ENCODE measurements at places on chromosomes 5 and 9. TPM values are rescaled to one million over a fixed set of nuclear protein-coding genes. Genes with fewer than 3 reads are reported as not detected.

DNA sequence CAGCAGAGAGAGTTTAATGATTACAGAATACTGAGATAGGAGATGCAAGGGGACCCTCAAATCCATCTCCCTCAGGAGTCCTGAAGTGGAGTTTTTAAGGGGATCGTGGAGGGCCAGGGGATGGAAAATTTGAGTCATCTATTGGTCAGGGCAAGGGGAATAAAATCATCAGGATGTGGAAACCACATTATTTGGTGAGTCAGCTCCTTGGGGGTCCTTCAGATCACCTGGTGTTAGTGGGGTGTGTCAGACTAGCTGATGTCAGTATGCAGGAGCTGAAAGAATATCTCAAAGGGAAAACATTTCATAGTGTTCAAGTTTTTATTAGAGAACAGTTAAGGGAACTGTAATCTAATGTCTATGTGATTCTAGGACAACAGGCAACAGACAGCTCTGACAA, 183.0 kb upstream of the FTMT start:
- no peak for DNase-seq

GRCh38 chr5:90571147-90571773, 12.7 kb downstream of the ADGRV1 start:
- DNase-seq: no peak

GRCh38 chr5:71471193-71471592, 15.7 kb downstream of the BDP1 start:
- DNase-seq: no peak

DNA sequence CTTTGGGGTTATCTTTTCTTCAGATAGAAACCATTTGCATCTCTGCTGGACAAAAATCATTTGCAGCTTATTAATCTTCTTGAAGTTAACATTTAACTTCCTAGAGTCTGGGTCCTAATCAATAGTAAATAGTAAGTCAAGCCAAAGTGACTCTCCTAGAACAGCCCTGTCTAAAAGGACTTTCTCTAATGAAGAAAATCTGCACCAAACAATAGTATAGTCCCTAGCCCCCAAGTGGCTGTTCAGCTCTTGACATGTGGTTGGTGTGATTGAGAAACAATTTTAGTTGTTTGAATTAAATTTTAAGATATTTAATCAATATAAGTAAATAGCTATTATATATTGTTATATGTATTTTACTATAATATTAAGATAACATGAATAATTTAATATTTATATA, 64.6 kb upstream of the SHB start:
- no peak for DNase-seq

GRCh38 chr5:33834334-33834733, 57.5 kb downstream of the ADAMTS12 start:
- no peak for DNase-seq

GRCh38 chr5:171495122-171495700, 75.8 kb downstream of the FGF18 start:
- DNase-seq: no peak

DNA sequence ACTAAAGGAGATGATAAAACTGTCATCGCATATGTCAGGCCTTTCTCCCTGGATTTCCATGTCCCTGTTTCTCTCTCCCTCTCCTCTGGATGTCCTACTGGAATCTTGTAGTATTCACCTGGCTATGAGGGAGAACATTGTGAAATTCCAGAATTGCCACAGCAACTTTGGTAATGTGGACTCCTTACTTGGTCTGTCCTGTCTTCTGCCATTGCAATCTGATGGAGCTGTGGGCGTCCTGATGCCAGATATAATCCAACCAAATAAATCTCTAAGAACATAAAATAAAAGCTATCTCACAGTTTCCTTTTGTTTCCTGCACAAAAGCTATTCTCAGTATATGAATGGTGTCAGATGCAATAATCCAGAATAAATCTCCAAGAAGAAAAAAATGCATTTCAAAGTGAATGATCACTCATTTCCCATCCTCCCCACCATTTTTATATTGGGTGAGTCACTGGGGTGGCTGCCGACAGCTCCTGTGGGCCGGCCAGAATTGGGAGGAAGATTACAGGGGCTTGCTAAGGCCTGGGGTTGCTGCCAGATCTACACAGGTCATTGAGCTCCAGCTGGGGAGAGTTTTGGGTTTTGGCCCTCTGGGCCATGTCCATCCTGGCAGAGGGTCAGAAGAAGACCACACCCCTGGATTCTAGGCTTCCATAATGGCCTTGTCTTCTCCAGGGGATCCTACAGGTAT, 160.7 kb upstream of the PITX1 start:
- no peak for DNase-seq

Gene MROH2B
- not detected for total RNA-seq

DNA sequence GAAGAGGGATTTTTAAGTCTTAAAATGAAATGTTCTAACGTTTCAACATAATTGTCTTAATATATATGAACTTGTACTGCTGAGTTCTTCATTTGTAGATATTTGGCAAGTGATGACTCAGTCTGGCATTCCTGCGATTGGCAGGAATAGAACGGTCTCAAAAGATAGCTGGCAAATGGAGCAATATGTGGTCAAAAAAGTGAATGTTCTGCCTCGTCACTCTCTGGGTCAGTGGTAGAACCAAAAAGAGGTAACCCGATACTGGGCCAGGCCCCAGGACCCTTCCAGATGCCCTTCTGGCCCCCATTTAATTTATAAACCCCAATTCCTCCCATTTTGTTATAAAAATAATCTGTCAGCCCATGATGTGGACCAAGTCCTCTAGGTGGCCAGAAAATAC, 39.2 kb downstream of the ZNF366 start:
- no peak for DNase-seq

- DNase-seq: no peak
These were observed 60.8 kb downstream of the PTPN3 start for GRCh38 chr9:109437286-109437685.

DNA sequence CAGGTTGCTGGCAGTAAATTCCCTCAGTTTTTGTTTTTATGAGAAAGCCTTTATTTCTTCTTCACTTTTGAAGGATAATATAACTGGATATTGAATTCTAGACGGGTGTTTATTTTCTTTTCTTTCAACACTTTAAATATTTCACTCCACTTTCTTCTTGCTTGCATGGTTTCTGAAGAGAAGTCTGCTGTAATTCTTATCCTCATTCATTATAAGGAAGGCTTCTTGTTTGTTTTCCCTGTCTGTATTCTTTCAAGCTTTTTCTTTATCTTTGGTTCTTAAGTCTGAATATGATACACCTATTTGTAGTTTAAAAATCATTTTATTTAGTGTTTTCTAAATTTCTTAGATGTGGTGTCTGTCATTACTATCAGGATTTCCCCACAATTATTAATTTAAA, 1054.3 kb downstream of the TLE1 start:
- no peak for DNase-seq

GRCh38 chr5:93126634-93127033, 454.4 kb downstream of the NR2F1-AS1 start:
- no peak for DNase-seq

GRCh38 chr9:93827545-93828330, 127.4 kb downstream of the BARX1 start:
- no peak for DNase-seq

Gene NTMT1
- total RNA-seq: 61.5 TPM
